ENCODE measurements at places on chromosomes 13 and 19. TPM values are rescaled to one million over a fixed set of nuclear protein-coding genes. Genes with fewer than 3 reads are reported as not detected.

The FXYD5 gene
- total RNA-seq = 262 TPM

The SMIM17 gene
- total RNA-seq = not detected

The AP1M2 gene
- not detected for total RNA-seq

The ATP7B gene
- 0.38 TPM for total RNA-seq

The GPI gene
- 600 TPM for total RNA-seq

The RGCC gene
- total RNA-seq = 25.5 TPM

The RFXAP gene
- total RNA-seq = 20.9 TPM

The MLLT1 gene
- 40.5 TPM for total RNA-seq

The FLT3 gene
- not detected for total RNA-seq

The VAV1 gene
- 114 TPM for total RNA-seq

The KIR3DL2 gene
- total RNA-seq = 1.8 TPM

The ZNF665 gene
- total RNA-seq = 6.0 TPM

The COX7A1 gene
- total RNA-seq = not detected

The SKA3 gene
- 39.6 TPM for total RNA-seq

The DACT3 gene
- total RNA-seq = 0.12 TPM

The TICAM1 gene
- total RNA-seq = 19.5 TPM

The PHLDB3 gene
- 11.2 TPM for total RNA-seq

The ZSCAN1 gene
- not detected for total RNA-seq

The RINL gene
- 81.0 TPM for total RNA-seq

The HIPK4 gene
- total RNA-seq = not detected

The CYP2S1 gene
- total RNA-seq = not detected

The SELENOV gene
- not detected for total RNA-seq

The NLRP5 gene
- not detected for total RNA-seq

The ZNF570 gene
- 6.0 TPM for total RNA-seq

The RASGRP4 gene
- total RNA-seq = 1.6 TPM

The TUBA3C gene
- not detected for total RNA-seq

The NCR1 gene
- total RNA-seq = 0.80 TPM

The LRRC8E gene
- not detected for total RNA-seq

The GJA3 gene
- total RNA-seq = 0.76 TPM

The GPR12 gene
- not detected for total RNA-seq

The FCAR gene
- not detected for total RNA-seq

The ARHGAP45 gene
- total RNA-seq = 481 TPM

The CLIP3 gene
- total RNA-seq = 1.1 TPM

The ABHD13 gene
- total RNA-seq = 6.2 TPM

The ZNF726 gene
- total RNA-seq = 14.2 TPM

The PSG3 gene
- not detected for total RNA-seq

The CEACAM3 gene
- total RNA-seq = not detected

The TMEM150B gene
- total RNA-seq = 2.4 TPM

The C19orf18 gene
- total RNA-seq = 0.88 TPM

The PLPP2 gene
- total RNA-seq = not detected

The ACER1 gene
- 0.26 TPM for total RNA-seq

The SYNE4 gene
- total RNA-seq = 1.4 TPM

The CKAP2 gene
- 63.7 TPM for total RNA-seq

The ZNF460 gene
- total RNA-seq = 67.2 TPM

The CCDC8 gene
- not detected for total RNA-seq

The SYT3 gene
- not detected for total RNA-seq

The C13orf42 gene
- total RNA-seq = not detected

The PCSK4 gene
- total RNA-seq = 1.5 TPM

The LGI4 gene
- not detected for total RNA-seq

Measured in activated CD8-positive, alpha-beta memory T cell treated with anti-CD3 and anti-CD28 coated beads, Interleukin-2, amount 10 ng/mL, durations not matched to agents 7 days and 5 days (primary cell).